ENCODE measurements at places on chromosomes 1 and 21. TPM values are rescaled to one million over a fixed set of nuclear protein-coding genes. Genes with fewer than 3 reads are reported as not detected.

Gene TRIM17
- 1.4 TPM for total RNA-seq

Gene ASCL5
- not detected for total RNA-seq

Gene MEGF6
- total RNA-seq: 2.1 TPM

Gene MTOR
- 48.7 TPM for total RNA-seq

Gene PROX1
- not detected for total RNA-seq

Gene LCE6A
- total RNA-seq: not detected

Gene TEX38
- 0.18 TPM for total RNA-seq

Gene ADCY10
- not detected for total RNA-seq

Gene TBX15
- not detected for total RNA-seq

Gene S100A3
- total RNA-seq: not detected

Gene LCE3E
- total RNA-seq: not detected

Gene DEPDC1
- 11.3 TPM for total RNA-seq

Gene APH1A
- 102 TPM for total RNA-seq

Gene LCE1F
- not detected for total RNA-seq

Gene WNT9A
- total RNA-seq: not detected

Gene OR2L5
- not detected for total RNA-seq

Gene BARHL2
- not detected for total RNA-seq

Gene TTC22
- 2.3 TPM for total RNA-seq

Gene DPH5
- total RNA-seq: 32.2 TPM

Gene FNDC10
- 14.6 TPM for total RNA-seq

Gene DNAJC28
- total RNA-seq: 0.12 TPM

Gene HAO2
- total RNA-seq: not detected

Gene GPR3
- 3.2 TPM for total RNA-seq

Gene SLC19A2
- 14.0 TPM for total RNA-seq

Gene C1QTNF12
- total RNA-seq: 4.1 TPM

Gene NEXN
- 0.24 TPM for total RNA-seq

Gene FCRLB
- not detected for total RNA-seq

Gene GSTM4
- 6.5 TPM for total RNA-seq

Gene LAMTOR5
- total RNA-seq: 163 TPM

Gene RAB3B
- 0.05 TPM for total RNA-seq

Gene PLA2G2C
- 0.44 TPM for total RNA-seq

Gene CSF3R
- 0.24 TPM for total RNA-seq

Gene BMP8B
- total RNA-seq: 0.31 TPM

Gene OR2T3
- total RNA-seq: not detected

Gene KIF26B
- 0.07 TPM for total RNA-seq

Gene ETV3L
- not detected for total RNA-seq

Gene TMCO2
- not detected for total RNA-seq

Gene UBIAD1
- total RNA-seq: 30.5 TPM

Gene KAZN
- 0.54 TPM for total RNA-seq

Gene ATXN7L2
- total RNA-seq: 17.4 TPM

Gene RASSF5
- total RNA-seq: 221 TPM

Gene U2AF1
- 17.9 TPM for total RNA-seq
